ENCODE measurements at places on chromosomes 4 and X.

DNA sequence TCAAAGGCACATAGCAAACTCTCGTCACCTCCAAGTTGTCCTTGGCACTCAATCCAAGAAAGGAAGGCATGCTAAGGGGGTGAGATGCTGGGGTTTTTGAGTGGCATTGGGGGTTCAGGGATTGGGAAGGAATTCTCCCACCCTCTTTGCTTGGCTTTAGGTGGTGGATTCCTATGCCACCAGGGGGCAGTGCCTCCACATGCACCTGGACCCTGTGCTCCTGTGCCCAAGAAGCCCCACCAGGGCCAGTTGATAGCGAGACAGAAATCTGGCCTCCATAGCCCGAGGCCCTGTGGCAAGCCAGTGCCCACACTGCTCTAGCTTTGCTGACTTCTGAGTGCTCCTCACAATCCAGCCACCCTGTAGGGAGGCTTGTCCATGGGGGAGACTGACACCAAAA lies 2.0 kb upstream of the FATE1 start:
- DNase-seq: no peak

- no peak for DNase-seq
These were observed 11.3 kb upstream of the SLC2A9 start for GRCh38 chr4:10032625-10033024.

- DNase-seq: no peak
These were observed 825.8 kb upstream of the LCORL start for GRCh38 chr4:18847249-18847890.

- DNase-seq: no peak
These were observed 30.0 kb downstream of the RCHY1 start for GRCh38 chr4:75484190-75484589.

- DNase-seq: no peak
These were observed 655.6 kb downstream of the IL1RAPL1 start for GRCh38 chrX:29242856-29243255.

GRCh38 chr4:128291096-128291495 lies 3.5 kb upstream of the PGRMC2 start:
- no peak for DNase-seq

DNA sequence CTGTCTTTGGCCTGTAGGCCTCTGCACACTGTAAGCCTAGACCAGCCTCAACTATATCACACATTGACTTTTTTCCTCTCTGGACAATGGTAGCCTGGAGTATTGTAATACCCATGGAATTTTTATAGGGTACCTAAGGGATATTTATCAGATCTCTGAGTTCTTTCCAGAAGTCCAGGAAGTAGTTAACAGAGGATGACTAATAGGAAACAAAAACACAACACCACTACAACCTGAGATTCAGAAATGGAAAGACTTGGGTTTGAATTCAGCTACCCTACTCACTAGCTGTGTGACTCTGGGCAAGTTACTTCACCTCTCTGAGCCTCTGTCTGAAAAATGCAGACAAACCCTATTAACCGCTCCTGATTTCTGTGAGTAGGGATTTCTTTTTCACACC lies 7.7 kb upstream of the STX18 start:
- DNase-seq: no peak

DNA sequence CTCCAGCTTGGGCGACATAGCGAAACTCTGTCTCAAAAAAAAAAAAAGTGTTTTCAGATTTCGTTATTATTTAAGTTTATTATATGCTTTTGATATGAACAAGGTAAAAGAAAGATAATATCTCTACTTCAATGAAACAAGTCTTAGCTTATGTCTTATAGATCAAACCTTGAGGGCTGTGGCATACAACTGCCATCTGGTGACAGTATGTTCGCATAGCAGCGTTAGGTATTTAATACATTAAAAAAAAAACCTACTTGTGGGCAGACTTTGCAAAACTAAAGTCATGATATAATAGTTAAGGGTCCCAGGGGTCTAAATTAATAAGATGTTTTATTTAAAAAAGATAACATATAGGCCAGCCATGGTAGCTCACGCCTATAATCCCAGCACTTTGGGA lies 161.2 kb upstream of the AMOT start:
- no peak for DNase-seq
